Renal pelvis (tissue), 12 donors: ENCODE measurements at places on chromosomes 16 and 17.

- DNase-seq: no peak
Observed at GRCh38 chr17:61409301-61410112, 9.9 kb downstream of the TBX2 start.

- no peak for DNase-seq
Observed at GRCh38 chr17:82167028-82167427, 45.6 kb downstream of the CCDC57 start.

DNA sequence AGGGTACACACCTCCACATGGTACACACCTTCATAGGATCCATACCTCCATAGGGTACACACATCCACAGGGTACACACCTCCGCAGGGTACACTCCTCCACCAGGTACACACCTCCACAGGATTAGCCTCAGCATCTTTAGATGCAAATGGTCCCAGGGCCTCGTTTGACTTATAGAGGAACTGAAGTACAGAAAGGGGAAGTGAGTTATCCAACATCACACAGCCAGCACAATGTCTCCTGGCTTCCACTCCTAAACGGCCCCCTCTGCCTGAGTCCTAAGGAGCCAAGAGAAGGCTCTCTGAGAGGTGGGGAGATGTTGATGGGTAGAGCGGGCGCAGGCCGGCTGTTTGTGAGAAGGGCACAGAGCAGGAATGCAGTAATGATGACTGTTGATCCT lies 12.0 kb downstream of the FOXN1 start:
- DNase-seq: no peak

GRCh38 chr17:48609759-48610281 lies 997 bp downstream of the HOXB7 start:
- DNase-seq: no peak

DNA sequence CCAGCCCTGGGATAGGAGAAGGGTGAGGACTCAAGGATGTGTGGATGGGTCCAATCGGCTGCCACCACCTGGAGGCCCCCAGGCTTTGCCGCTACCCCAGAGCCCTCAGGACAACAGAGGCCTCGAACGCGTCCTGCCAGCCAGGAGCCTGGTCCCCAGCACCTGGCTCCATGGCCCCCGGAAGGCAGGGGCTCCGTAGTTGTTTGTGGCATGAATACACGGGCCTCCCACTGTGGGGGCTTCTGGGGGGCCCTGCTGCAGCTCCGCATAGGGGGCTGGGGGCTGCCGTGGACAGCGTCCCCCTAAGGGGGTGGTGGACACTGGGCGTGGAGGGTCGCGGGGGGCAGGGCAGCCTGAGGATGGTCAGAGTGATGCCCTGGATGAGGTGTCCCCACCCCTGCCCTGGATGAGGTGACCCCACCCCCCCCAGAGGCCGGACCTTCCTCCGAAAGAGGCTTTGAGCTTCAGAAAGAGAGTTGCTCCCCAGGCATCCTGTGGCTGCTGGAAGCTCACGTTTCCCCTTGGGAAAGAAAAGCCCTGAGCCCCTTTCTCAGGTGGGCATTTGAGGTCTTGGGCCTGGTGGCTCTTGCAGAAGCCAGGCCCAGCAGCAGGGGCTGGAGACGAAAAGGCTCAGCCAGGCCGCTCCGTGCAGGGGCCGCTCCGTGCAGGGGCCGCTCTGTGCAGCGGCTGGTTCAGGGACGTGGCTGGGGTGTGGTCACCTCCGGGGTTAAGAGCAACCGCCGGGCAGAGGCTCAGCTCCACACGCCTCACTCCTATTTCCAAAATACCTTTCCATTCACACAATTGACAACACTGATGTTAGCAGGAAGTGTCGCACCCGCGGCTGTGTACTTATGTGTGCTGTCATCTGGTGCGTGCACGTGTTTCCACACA lies 40.3 kb upstream of the GNG13 start:
- DNase-seq: no peak

DNA sequence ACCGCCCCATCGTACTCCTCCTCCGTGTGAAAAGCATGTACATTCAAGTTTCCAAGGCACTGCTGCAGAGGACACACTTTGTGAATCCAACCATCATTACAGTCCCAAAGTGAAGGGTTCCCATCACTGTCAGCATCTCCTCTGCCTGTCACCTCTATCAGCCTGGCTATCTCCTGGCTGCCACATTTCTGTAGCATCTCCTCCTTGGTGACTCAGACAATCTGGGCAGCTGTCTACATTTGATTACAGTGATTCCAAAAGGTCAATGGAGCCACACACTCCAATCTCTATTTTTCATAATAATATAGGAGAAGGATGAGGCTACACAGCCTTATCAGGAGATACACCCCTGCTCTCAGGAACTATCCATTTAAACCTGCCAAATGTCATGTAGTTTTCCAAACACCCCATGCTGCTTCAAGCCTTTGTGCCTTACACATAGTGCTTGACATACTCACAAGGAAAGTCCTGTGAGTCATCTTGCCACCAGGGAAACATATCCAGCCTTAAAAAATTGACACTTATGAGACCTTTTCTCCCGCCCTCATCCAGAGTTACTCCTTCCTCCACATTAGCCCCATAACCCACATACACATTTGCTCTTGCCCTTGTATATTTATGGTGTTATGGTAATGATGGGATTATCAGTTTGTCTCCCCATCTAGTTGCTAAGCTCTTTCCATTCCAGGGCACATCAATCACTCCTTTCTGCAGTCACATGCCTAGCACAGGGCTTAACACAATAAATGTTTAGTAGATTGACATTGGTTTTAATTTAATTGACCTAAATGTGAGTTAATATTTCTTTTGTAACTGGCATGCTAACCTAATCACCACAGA lies 250.1 kb upstream of the CDH5 start:
- no peak for DNase-seq

DNA sequence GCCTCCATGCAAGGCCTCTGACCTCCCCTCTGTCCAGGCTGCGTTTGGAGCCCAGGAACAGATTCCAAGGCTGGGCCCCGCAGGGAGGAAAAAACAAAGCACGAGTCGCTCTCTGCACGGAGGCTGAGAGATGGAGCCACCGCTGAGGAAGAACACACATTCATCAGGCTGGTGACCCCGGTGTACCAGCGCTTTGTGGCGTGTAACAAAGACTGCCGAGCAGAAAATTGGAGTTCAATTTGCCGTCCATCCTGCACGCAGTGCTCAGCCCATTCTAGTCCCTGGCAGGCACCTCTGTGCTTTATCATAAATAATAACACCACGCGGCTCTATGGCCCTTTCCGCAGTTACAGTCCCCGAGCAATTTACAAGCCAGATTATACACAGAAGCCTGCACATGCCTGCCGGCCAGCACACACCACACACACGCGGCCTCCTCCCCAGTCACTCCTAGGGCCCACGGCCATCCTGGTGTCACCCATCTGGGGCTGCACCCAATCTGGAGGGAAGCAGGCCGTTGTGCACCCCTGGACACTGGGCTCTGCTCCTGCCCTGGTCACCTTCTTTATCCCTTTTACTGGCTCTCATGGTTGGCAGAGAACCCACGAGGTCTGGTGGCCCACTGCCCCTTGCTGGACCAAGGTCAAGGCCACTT lies 124.4 kb downstream of the SDK2 start:
- DNase-seq: no peak

- no peak for DNase-seq
Observed at GRCh38 chr16:20676268-20676825, 21.1 kb downstream of the ACSM1 start.

- DNase-seq: no peak
Observed at GRCh38 chr17:79414793-79415211, 196.0 kb downstream of the RBFOX3 start.

GRCh38 chr17:79294459-79295071 lies 219.9 kb downstream of the ENGASE start:
- DNase-seq: peak; percentile 87

DNA sequence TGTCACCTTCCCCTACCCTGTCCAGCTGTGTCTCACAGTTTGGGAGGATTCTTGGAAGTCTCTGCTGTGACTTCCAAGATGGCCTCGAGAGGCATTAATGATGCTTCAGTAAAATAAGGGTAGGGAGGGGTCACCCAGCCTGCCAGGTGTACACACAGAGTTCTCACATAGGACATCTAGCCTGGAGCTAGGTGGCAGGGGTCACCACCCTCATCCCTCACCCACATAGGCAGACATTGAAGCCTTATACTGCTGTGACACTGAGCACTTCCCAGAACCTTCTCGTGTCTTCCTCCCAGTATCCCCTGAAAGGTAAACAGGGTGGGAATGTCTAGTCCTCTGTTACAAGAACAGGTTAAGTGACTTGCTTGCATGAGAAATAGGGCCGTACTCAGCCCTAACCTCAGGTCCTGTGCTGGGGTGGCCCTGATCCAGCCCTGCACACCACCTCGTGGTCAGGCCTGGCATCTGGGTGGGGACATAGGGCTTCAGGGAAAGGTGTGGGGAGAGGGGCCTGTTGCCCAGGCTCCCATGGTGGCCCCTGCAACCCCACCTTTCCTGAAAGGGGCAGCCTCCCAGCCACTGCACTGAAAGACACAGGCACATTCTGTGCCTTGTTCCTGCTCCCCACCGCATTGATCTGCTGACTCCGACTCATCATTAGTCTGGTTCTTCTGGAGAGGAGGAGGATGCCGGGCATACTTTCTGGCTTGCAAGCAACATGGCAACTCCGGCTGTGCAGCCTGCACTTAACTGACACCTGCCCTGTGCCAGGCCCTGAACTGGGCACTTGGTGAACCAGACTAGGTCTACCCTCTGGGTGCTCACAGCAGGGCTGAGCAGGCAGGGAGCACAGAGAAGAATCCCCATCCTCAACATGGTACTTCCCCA lies 3.6 kb upstream of the MMP15 start:
- no peak for DNase-seq

- DNase-seq: peak; percentile 47
Observed at GRCh38 chr16:66605177-66605978, 874 bp downstream of the CMTM3 start.

DNA sequence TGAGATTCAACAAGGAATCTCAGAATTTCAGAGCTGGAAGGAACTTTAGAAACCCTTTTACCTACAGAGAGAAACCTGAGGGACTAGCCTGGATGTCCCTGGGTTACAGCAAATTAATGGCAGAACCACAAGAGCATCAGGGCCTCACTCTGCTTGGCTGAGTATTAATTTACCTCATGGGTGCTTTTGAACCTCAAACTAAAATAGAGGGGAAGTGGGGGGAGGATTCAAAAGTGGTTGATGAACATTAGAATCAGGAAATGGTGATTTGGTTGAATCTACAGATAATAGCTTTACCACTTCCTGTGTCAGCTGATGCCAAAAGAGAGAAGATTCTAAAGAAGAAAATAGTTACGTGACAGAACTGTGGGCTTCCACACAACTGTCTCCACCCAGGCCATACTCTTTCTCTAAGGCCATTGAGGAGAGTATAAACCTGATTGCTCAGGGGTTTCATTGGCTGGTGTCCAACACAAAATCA lies 11.3 kb upstream of the SKAP1 start:
- DNase-seq: no peak

- no peak for DNase-seq
Observed at GRCh38 chr17:65856865-65857264, 295.4 kb upstream of the AXIN2 start.

DNA sequence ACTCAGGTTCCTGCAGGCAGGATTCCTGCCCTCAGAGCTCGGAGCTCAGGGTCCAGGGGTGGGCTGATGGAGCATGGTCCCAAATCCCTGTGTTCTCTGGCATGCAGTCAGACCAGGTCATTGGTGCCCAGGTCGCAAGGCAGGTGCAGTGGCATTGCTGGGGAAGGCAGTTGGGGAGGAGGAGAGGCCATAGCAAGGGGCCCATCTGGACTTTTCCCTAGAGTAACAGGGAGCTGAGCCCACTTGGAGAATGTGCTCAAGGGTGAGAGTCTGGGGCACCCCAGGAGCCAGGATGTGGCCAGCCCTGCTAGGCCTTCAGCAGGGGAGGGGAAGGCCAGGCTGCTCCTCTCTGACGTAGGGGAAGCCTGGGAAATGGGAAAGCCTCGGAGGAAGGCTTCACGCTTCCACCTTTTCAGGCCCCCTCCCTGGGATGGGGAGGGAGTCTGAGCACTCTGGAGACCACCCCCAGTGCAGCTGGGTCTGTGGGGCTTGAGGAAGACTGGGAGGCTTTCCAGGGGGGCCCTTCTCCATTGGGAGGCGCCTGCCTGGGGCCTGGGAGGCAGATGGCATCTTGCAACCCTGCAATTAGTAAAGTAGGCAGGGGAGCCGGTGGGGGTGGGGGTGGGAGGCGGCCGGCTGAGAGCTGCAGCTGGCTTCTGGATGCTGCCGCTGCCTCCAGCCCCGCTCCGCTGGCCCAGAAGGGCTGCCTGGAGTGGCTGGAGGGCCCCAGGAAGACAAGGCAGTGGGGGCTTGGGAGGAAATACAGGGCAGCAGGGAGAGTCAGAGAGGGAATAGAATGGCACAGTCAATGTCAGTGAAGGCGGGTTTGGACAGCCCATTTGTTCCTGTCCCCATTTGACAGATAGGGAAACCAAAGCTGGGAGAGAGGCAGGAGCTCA lies 21.1 kb upstream of the DOK4 start:
- DNase-seq: no peak

GRCh38 chr17:74605361-74605760 lies 13.3 kb upstream of the CD300LD start:
- DNase-seq: no peak

DNA sequence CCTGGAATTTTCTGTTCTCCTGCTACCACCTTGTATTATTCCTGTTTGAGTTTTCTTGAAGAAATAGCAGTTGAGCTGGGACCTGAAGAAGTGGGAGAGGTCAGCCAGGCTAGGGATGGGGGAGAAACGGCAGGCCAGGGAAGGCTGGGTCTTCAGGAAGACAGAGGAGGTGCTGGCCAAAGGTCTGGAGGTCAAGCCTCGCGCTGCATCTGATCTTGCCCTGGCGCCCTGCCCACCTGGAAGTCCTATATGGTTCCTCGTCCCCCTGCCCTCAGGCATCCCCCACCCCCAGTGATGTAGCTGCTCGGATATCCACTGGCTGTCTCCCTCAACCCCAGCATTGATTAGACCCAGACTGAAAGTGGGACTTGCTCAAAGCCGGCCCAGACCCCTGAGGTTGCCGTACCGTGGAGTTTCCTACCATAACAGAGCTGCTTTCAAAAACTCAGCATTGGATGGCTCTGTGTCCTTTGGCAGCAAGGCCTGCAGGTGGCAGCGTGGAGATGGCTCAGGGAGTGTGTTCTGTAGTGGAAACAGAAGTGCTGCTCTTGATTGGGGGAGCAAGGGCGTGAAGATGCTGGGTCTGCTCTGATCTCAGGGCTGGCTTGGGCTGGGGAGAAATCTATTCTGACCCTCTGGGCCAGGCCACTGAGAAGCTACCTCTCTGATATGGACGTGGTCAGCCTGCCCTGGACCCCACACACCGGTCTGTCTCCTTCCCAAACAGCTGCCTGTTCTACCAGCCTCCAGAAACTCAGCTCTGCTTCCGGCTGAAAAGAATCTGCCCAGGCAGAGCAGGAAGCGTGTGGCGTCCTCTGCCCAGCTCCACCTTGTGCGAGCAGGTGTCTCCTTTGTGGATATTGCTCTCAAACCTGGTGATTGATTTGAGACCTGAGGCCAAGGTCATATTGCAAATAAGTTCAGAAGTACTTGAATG lies 107.0 kb upstream of the CACNG5 start:
- peak; percentile 67 for DNase-seq

DNA sequence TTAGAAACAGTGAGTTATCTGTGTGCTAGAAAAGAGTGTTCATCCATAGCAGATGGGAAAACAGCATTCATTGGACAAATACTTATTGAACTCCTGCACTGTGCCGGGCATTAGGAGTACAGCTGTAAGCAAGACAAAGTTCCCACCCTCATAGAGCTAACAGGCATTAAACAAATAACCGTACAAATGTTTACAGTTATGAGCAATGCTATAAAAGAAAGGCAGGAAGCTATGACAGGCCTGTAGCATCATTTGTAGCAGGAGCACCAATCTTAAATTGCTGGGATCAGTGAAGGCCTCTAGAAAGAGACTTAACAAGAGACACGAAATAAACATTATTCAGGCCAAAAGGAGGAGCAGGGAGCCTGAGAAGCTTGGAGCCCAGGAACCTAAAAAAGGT lies 15.6 kb downstream of the SDR42E1 start:
- no peak for DNase-seq

- DNase-seq: no peak
Observed at GRCh38 chr17:82052638-82053059, 951 bp downstream of the GPS1 start.
